Stimulated activated CD4-positive, alpha-beta T cell treated with anti-CD3 and anti-CD28 coated beads, Interleukin-4, amount 100 ng/mL, for 1 hour (primary cell): ENCODE measurements at places on chromosomes 4 and X.

DNA sequence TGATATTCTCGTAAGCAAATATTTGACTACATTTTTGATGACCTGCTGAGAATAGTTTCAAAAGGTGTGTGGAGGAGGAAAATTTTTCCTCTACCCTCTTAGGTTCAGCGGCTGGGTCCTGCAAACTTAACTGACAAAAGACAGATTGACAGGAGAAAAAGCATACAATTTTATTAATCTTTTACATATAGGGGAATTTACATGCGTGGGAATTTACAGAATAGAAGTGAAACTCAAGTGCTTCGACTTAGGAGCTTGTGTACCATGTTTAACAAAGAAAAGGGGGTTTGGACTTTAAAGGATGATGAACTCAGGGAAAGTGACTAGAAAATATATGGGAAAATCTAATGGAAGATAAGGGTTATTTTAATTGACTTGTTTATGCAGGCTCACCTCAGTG is 2.5 kb downstream of the HERC6 start:
- DNase-seq, result no peak

DNA sequence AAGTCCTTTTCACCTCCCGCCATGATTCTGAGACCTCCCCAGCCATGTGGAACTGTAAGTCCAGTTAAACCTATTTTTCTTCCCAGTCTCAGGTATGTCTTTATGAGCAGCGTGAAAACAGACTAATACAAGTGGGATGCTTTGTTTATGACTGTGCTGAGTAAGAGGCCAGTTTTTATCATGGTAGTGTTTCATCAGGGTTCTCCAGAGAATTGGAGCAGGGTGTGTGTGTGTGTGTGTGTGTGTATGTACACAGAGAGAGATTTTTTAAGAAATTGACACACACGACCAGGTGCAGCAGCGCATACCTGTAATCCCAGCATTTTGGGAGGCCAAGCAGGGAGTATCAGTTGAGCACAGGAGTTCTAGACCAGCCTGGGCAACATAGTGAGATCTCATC is 34.6 kb upstream of the SLC2A9 start:
- no peak for DNase-seq

DNA sequence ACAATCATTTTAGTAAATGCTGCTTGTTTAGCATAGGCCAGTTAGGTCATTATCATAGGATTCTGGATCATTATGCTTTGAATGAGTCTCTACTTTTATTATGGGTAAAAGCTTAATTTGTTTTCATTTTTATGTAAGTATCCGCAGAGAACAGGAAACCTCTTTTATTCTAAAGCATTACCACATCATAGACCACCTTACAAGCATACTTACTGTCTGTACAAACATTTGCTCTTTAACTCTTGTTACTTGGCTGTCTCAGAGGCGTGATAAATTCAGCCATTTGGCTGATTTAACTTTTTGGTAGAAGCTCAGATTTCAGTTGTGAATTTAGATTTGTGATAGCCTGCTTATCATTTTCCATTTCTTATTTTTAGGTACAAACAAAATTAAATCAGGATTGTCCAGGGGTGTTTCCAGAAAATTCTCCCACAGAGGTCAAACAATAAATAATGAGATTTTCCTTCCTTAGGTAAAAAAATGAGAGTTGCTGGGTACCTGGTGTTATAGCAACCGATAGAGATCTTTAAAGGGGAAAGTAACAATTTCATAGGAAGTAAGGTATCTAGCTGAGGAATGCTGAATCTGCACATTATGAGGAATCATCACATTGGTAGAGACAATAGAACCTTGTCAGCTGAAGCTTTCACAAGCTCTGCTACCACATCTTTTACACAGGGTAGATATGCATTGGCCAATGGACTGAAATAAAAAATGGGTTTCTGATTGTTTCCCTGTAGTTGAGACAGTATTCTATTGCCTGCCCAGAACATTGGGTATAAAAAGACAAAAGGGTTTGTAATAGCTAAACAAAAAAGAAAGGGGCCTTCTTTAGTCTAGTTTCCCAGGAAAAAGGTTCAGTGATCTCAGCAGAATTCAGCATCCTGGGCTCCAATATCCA is 62.5 kb downstream of the NDNF start:
- DNase-seq, result no peak

- DNase-seq, result no peak
These were observed 22.2 kb downstream of the DTHD1 start for GRCh38 chr4:36303426-36304137.

- no peak for DNase-seq
These were observed 64.8 kb downstream of the MAOB start for GRCh38 chrX:43817444-43817843.

- DNase-seq, result no peak
These were observed 6.0 kb downstream of the AVPR2 start for GRCh38 chrX:153910446-153910845.

- DNase-seq, result no peak
These were observed 6.8 kb downstream of the SEPTIN6 start for GRCh38 chrX:119686087-119686691.

- DNase-seq, result no peak
These were observed 10.5 kb upstream of the FGF16 start for GRCh38 chrX:77436682-77437081.

DNA sequence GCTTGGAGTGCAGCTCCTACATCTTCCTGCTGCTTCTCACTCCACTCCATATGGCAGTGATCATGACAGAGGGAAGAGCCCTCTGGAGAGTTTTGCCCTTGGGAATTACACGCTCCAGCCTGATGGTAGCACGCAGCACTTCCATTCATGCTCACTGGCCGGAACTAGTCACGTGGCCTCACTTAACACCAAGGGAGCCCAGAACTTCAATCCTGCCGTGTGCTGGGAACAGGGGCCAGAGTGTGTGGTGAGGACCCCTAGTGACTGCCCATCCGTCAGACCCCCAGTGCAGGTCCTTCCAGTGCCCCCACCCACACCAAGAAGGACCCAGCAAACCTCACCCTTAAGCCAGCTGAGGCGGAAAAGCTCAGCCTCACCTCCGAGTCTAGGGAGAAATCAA is 230.7 kb downstream of the EVC2 start:
- DNase-seq, result no peak

- no peak for DNase-seq
These were observed 36.0 kb upstream of the GABRA2 start for GRCh38 chr4:46425775-46426400.
